Stimulated activated CD8-positive, alpha-beta memory T cell treated with anti-CD3 and anti-CD28 coated beads, Interleukin-15, amount 100 ng/mL, for 4 hours (primary cell): ENCODE measurements at places on chromosomes 13 and 19.

GRCh38 chr19:19651076-19651475 is 7.6 kb upstream of the GMIP start:
- DNase-seq, result no peak

GRCh38 chr19:48443256-48443655 is 2.5 kb upstream of the GRWD1 start:
- DNase-seq, result no peak

GRCh38 chr19:2549701-2550191 is 73.8 kb downstream of the GADD45B start:
- DNase-seq, result no peak

GRCh38 chr13:23450340-23451046 is 17.0 kb upstream of the SACS start:
- no peak for DNase-seq

DNA sequence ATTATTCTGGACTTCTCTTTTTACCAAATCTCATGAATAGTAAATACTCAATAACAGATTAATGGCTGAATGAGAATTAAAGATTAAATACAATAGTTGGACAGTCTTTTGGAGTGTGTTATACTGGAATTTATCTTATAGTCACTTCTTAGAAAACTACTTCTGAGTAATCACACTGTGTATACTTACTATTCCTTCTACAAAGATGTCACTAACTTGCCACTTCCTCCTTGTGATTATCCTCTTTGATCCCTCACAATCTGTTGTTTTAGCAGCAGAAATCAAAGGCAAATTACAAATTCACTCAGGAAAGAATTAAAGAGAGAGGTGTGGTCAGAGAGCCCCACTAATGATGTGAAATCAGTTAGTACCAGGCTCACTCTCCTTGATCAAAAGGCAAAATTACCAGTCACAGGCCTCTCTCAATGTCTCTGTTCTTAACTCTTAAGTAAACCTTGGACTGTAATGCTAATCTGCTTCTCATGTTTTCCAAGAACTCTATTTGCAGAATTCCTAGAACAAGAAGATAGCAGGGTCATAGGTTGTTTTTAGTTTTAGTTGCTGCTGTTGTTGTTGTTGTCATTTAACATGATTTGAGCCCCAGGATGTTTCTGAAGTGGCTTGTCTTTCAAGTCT is 37.3 kb upstream of the FNDC3A start:
- no peak for DNase-seq

DNA sequence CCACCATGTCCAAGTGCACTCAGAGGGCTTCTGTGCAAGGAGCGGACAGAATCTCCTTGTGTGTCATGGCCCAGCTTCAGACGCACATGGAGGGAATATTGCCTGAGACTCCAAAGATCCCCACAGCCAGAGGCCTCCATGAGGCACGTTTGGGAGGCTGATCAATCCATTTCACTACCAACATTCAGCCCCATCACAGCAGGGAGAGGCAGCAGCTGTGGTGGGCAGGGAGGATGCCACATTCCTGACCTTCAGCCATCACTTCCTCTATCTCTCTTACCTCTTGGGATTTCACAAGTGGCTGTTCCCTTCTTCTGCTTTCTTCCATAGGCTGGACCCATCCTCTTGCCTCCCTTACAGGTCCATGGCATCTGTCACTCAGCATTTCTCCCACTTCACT is 82.4 kb upstream of the MBNL2 start:
- no peak for DNase-seq

DNA sequence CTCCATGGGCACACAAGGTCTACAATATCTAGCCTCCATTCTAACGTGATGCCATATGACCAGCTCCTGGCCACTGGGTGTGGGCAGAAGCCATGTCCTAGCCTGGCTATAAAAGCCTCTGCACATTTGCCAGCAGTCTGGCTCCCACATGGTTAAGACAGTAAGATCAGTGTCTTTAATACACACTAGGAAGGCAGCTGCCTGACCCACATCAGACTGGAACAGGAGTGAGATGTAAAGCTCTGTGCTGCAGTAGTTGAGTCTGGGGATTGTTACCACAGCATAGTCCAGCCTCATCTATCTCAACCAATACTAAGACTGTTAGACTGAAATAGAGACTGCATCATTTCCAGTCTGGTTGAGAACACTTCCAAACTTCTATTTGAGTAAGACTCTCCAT is 533.1 kb downstream of the IRS2 start:
- DNase-seq, result no peak

GRCh38 chr19:58409010-58409790 is 751 bp downstream of the ZNF584 start:
- DNase-seq, result no peak

DNA sequence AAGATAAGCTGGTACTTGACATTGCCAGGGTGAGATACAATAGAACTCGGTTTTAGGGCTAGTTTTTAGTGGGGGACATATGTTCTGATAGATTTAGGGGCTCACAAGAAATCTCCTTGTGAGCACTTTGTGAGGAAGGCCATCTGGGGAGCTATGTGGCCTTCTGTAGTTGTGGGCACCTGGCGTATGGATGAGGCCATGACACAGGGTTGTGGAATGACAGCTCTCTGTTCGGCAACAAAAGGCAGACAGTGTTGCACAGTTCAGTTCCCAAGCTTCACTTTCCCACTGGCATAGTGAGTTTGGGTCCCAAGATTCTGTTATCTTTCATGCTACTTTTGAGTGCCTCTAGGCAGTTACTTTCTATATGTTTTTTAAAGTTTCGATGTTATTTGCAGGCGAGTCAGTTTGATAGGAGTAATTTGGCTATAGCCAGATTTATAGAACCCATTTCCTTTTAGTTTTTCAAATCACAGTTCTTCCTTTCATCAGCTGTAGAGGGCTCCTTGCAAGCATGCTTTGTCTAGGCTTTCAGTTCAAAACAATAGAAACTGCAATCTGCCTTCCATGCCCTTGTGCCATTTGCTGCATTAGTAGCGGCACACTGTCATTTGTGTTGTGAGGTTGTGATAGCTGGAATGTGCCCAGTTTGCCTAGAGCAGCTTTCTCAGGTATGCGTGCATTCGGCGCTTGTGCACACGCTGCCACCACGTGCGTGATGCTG is 70.6 kb upstream of the TEX29 start:
- no peak for DNase-seq
